Natural killer cell (primary cell): ENCODE measurements at places on chromosomes 12 and 14.

DNA sequence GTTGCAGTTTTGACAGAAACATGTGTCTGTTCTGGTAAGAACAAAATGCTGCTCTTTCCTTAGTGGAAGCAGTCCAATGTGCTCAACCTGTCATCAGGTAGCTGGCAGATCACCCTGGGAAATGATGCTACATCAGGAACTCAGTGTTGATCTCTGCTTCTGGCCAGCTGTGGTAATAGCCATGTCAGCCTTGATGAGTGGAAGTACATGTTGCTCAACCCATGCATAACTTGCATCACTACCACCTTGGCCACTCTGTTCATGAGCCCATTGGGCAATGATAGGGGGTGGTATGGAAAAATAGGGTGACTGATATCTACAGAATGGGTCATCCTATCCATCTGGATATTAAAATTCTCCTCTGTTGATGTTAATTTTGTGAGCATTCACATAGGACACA lies 411.0 kb downstream of the C12orf50 start:
- DNase-seq: no peak

- DNase-seq: no peak
Observed at GRCh38 chr14:25933731-25934130, 664.1 kb downstream of the NOVA1 start.

- DNase-seq: no peak
Observed at GRCh38 chr14:105468621-105469241, 5.9 kb upstream of the CRIP2 start.

GRCh38 chr14:31921721-31922120 lies 155.4 kb upstream of the ARHGAP5 start:
- DNase-seq: no peak

DNA sequence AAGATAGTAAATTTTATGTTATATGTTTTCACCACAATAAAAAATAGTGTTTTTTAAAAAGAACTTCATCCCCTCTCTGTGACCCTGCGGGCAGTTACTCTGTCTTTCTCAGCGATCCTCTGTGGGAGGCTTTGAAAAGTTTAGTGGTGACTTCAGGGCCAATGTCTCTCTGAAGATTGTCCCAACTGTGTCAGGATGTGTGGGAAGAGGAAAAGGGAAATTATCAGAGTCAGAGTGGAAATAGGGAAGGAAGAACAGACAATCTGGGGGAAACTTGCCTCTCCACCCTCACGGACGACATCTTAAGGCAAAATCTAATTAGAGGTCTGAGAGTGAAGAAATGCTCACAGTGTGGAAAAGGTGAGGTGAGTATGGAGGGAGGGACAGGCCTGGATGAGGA lies 3.5 kb upstream of the OR10P1 start:
- no peak for DNase-seq

DNA sequence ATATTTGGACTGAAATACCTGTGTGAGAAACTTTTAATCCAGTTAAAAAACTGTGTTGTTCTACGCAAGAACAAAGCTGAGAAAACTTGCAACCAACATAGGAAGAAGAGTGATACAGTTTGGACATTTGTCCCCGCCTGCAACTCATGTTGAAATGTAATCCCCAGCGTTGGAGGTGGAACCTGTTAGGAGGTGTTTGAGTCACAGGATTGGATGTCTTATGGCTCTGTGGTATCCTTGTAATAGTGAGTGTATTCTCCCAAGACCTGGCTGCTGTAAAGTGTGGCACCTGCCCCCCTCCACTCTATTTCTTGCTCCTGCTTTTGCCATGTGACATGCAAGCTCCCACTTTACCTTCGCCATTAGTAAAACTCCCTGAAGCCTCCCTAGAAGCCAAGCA lies 28.6 kb upstream of the ADAM20 start:
- no peak for DNase-seq

DNA sequence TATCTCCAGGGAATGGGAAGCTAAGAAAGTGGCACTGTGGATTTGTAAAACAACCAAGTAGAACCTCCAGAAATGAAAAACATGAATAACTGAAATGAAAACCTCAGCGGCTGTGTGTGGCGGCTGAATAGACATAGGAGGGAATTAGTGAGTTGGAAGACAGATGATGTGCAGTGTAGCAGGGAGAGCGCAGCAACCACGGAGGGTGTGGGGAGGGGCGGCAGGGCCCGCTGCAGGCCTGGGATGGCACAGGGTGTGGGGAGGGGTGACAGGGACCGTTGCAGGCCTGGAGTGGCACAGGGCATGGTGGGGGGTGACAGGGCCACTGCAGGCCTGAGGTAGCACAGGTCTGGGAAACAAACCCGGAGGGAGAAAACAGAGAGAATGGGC lies 51.1 kb downstream of the BEGAIN start:
- DNase-seq: no peak

- DNase-seq: no peak
Observed at GRCh38 chr14:69542311-69542710, 32.4 kb downstream of the CCDC177 start.

DNA sequence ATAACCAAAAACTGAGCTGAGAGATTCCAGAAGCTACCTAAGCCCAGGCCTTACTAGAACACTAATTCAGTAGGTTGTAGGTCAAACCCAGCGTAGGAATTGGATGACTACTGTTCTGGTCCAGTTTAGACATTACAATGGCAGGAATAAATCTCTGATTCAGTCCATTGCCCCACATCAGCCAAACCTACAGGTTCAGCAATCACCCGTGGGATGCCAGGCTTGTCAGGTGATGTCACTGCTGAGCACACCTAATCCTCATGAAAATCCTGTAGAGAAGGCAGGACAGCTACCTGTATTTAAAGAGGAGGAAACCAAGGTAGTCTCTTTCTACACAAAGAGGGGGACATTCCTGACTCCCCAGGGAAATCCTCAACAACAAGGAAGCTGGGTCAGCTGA lies 63.7 kb downstream of the RFX4 start:
- no peak for DNase-seq

DNA sequence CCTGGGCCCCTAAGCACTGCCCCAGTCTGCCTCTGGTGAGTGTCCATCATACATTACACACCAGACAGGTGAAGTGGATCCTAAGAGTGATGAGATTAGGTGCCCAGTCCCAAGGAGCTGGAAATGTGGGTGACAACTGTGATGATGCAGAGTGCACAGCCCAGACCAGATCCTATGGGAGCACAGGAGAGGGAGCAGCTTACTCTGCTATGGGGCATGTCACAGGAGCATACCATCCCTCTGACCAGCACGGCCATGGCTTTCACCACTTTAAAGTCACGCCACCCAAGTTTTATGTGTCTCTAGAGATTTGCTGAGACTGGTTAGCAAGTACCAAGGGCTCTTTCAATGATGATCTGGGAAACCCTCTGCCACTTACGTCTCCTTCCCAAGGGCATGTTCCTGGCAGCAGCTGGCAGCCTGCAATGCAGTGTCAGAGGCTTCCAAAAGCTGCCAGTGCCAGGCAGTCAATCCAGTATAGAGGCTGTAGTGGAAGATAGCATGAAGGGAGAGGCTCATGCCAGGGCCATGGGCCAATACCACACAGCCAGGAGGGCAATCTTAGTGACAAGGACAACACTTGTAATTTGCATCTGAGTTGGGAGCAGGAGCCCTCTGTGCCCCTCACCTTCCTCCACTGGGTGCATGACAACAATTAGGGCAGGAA lies 40.2 kb downstream of the STAB2 start:
- no peak for DNase-seq

- DNase-seq: no peak
Observed at GRCh38 chr12:4630262-4630661, 18.6 kb downstream of the AKAP3 start.
